ENCODE measurements at places on chromosomes 3 and 15.

DNA sequence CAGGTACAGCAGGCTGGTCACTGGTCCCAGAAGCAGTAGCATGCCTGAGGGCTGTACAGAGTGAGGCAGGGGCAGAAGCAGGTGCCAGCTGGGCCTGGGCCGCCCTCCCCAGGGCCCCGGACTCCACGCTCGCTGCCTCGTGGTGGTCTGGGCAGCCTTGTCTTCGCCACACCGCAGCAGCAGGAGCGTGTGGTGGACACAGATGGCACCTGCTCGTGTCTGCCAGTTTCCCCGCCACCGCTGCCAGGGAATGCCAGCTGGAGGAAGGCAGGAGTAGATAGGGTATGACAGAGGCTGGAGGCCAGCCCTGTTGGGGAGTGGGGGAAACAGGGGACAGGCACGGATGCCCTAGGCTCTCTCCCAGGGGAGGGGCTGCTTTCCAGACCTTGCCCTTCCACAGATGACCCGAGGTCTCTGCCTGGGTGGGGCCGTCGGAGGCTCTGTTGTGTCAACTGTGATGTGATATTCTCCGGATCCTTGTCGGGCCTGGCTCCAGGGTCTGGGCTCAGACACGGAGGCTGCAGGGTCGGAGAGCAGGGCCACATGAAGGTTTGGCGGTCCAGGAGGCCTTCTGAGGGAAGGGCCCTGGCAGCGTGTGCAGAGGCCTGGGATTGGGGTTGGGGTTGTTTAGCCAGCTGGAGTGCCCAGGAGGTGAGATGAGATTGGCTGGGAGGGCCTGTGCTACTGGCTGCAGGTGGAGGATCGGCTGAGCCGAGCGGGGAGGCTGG, 33.6 kb downstream of the GOLGA6L10 start:
- DNase-seq: no peak

- no peak for DNase-seq
These were observed 44.2 kb downstream of the SOX2 start for GRCh38 chr3:181755959-181756358.

DNA sequence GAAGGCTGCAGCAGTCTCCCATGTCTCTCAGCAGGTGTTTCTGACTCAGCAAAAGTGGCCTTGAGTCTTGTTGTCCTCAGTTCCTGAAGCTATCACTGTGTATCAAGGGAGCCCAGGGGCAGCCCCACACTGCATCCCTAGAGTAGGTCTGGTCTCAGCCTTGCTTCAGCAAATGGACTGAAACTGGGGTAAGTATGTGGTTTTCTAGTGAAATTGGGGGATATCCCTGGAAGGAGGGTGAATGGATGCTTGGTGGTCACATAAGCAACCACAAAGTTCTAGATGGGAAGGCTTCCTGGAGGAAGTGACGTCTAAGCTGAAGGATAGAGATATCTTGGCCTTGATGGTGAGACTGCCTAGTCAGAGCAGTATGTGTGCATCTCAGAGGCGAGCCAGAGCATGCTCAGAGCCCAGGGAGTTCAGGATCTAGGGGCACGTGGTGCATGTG, 38.4 kb downstream of the TMEM158 start:
- DNase-seq: no peak

- DNase-seq: no peak
These were observed 18.1 kb downstream of the H1-8 start for GRCh38 chr3:129560911-129561594.

DNA sequence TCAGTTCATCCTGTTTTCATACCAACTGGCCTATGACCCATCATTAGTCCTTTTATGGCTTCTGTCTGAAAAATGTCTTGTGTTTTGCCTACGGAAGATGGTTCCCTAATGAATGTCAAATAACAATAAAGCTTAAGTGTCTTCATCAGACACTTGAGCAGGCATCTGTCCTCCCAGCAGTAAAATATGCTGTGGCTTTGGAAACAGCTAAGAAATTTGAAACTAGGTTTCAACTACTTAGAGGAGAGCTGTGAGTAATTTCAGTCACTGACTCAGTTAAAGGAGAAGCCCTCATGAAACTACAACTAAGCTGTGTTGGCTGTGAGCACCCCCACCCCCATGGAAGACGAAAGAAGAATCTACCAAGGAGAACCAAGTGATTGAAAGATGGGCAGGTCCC, 409.4 kb upstream of the PPP2R3A start:
- no peak for DNase-seq

GRCh38 chr3:45441584-45442310, 53.4 kb downstream of the LARS2 start:
- DNase-seq: no peak

DNA sequence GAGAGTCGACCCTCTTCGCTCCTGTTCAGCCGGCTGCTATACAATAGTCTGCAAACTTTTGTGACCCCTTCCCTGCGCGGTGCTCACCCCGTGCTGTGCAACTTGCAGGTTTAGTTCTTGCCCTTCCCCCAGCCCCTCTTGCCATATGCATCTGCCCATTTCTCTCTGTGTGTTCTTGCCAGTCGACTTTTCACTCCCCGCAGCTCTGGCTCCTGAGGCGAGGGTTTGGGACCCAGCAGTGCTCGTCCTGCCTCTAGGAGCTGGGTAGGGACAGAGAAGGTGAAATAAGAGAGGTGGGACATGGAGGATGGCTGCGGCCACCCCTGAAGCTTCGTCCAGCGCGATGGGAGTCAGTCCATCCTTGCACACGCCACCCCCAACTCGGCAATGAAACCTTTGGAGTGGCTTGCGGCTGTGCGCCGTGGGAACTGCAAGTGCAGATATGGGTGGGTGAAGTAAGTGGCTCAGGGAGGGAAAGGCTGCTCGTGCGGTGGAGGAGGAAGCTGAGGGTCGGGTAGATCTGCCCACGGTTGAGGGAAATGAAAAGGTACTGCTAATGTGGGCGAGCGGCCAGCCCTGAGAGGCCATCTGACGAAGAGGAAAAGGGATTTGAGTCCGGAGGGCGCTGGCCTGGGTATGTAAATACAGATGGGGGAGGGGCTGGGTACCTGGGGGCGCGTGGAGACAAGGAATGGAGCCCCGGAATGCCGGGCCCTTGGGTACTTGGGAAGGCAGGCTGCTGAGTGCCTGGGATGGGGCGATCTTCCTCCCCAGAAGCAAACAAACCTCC, 1.0 kb downstream of the LRRC3B start:
- no peak for DNase-seq

DNA sequence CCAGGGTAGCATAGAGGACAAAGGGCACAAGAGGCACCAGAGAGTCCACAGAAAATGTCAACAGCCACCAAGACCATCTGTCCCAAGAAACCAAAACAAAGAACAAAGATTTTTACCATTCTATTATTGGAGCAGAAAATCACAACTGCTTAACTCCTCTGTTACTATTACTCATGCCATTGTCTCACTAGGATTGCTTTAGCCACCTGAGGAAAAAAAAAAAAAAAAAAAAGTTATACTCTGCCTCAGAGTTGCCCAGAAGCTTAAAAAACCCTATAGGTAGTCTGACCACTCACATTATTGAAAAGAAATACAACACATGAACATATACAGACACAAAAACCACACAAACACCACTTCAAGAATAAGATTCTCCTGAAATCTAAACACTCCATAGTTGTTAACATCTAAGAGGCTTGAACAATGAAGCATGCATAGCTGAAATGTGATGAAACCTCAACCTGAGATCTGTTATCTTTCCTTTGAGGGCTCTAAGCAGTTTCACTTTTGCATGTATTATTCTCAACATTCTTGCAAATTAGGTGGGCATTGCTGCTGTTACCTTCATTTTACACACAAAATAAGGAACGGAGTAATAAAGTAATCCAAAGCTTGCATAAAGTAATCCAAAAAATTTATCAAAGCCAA, 85.4 kb downstream of the IGSF11 start:
- DNase-seq: no peak

- DNase-seq: no peak
These were observed 8.4 kb downstream of the MELTF start for GRCh38 chr3:197021231-197021630.

DNA sequence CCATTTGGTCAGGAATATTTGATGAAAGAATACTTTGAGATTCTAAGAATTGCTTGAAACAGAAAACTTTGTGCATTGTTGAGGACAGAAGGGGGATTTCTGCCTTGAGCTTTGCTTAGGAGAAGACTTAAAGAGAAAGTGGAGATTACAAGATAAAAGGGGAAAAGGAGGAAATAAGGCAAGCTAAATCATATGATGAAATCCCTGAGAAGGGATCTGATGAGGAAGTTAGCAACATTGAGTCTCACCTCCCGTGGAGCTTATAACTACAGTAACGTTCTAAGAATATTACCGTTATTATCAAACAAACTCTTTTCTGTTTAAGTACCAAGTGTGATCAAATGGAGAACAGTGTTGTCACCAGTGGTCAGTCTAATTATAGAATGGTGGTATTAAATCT, 414.7 kb upstream of the NAALADL2 start:
- DNase-seq: no peak

GRCh38 chr3:64814351-64814750, 126.6 kb upstream of the ADAMTS9 start:
- DNase-seq: no peak

- no peak for DNase-seq
These were observed 38.7 kb downstream of the C2CD4B start for GRCh38 chr15:62126364-62126763.

DNA sequence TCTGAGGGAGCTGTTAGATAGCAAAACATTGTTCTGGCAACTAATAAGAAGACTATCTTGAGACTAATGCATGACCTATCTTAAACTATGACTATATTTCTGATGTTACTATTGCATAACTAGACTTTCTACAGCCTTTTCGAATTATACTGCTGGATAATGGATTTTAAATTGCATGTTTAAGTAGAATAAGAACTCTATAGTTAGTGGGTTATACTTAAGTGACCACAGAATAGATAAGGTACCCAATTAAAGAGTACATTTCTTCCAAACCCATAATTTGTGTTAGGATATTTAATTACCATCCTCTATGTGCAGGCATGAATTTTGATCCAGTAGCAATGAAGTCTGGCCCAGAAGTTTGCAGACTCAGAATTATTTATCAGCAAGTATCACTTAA, 44.6 kb upstream of the SPPL2A start:
- no peak for DNase-seq

- DNase-seq: no peak
These were observed 2.2 kb downstream of the RBP1 start for GRCh38 chr3:139537361-139537760.

DNA sequence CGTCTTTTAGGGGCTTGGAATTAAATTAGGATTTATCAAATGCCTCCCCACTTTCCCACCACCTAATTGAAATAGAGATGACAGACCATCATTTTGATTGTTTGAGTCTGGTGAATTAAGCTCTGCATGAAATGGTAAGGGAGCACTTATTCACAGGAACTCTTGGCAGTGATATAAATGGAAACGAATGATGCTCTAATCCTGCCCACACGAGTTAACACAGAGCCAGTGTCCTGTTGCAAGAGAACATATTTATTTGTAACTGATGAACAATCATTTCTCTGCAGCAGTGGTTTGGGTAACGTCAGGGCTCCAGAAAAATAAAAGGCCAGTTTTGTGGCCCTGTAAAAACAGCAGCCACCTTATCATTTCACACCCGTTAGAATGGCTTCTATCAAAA, 163.3 kb downstream of the FEZF2 start:
- DNase-seq: no peak

DNA sequence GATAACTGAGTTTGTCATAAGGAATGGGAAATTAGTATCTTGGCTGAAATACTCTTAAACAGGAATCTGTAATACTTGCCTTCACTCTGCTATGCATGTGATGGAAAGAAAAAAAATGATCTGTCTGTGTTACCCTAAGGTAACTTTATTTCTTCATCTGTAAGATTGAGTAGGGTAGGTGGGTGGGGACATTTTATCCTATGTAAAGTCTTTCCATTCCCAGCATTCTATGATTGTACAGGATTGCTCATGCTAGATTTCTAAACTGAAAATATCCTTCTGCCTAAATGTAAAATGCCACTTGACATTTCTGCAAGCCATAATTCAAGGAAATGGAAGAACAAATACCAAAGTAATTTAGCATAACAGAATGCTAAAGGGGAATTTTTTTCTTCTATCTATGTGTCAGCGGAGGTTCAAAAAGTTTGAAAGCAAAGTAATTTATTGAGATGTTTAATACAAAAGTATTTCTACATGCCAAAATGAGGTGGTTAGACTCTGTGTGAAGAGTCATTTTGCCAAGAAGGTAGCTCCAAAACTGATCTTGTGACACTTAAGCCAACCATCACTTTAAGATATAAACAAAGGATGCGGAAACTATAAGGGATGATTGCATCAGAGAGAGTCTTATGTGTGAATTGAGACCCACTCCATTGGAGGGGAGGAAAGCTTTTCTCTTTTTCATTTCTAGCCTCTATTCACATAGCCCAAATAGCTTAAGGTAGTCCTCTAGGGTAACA, 46.6 kb upstream of the SERPINI2 start:
- DNase-seq: no peak

DNA sequence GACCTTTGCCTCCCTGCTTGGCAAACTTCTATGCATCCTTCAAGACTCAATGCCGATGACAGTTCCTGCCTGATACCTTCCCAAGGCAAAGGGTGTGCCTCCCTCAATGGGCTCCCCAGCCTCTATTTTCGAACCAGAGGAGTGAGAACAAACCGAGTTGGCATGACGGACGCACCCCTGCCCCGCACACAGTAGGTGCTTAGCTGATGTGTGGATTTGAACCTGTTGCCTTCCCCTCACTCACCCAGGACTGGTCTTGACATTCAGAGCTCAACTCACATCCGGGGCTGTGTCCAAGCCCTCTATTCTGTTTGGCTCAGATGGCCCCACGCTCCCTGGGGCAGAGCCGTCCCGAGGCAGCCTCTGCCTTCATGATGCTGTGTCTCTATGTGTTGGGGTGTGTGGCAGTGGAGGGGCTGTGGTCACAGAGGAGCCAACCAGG, 52.2 kb upstream of the SLC6A11 start:
- no peak for DNase-seq

DNA sequence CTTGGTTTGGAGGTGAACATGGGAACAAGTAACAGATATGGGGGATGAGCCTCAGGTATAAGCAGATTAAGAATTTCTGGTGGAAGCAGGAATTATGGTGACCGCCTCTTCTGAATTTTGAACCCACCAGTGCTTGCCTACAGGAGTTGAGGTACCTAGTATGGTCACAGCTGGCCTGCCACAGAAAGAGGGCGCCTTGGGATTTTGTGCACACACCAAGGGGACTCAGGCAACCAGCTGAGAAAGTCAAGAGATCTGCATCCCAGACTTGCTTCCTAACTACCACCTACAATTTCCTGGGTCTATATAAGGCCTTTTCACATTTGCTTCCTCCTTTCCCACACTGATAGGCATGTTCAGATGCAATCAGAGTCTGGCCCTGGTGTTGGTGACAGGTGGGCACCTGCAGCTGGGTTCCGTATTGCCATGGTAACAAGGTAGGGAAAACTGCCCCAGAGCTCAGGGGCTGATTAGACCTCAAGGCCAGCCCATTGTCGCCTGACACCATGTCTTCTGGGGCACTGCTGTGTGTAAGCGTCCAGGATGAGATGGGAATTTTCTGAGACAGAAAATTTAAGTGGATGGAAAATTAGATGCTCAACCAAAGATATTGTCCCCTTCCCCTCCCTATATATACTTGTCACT, 75.9 kb upstream of the RASGRF1 start:
- DNase-seq: no peak

GRCh38 chr3:136937851-136938250, 19.9 kb upstream of the IL20RB start:
- no peak for DNase-seq
